Heart right ventricle (tissue), 16 donors: ENCODE measurements at places on chromosomes 5 and 9.

GRCh38 chr5:140827704-140828361, at the start of gene PCDHA6:
TSS of gene PCDHA6 (plus strand) at chr5:140827960. CDS start at chr5:140828092, 132 bp downstream.
- no peak for DNase-seq

DNA sequence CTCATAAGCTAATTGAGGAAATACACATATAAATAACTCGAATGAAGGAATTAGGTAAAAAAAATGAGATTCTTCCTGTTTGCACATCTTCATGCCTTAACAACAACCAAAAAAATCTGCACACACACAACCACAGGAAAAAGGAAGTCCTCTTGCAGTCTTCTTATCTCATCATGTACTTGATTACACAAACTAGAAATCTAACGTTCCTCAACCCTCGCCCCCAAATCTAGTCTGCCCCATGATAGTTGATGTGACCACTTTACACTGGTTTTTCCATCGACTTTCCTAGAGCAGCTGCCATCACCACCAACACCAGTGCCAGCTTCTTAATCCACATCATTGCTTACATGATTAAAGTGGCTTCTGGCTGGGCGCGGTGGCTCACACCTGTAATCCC, 31.2 kb upstream of the RNU6ATAC start:
- DNase-seq: no peak

- DNase-seq: no peak
Observed at GRCh38 chr9:76431601-76432000, 27.4 kb upstream of the GCNT1 start.

DNA sequence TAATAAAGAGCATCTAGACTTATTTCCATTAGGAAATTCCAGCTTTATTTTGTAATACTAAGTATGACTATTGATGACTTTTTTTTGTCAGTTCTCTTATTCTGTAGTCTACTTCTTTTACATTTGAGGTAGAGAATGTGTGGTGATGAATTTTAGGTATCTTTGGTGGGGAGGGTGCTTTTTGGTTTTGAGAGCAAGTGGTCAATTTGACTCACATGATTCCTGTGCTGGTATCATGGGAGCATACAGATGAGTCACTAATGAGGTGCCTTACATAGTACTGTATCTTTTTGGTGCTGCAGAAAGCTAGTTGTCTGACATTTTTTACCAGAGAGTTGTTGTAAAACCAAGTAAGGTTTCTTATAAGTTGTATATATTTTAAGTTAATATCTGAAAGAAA, 35.3 kb downstream of the ERBIN start:
- no peak for DNase-seq

DNA sequence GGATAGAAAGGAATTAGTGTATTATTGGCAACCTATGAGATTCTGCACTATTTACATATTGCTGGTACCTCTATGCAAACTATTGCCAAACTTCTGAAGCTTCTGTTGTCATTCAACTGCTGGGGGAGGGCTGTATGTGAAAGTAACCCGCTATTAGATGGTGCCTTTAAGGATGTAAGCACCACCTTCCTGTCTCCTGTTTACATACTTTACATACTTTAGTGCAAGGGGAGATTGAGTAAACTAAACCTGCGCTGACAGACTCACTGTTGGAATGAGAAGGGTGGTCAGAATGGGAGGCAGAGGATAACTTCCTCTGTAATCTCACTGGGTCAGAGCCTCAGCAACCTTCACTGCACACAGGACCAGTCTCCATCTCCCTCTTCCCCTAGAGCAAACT, 123.8 kb downstream of the NR3C1 start:
- DNase-seq: no peak

DNA sequence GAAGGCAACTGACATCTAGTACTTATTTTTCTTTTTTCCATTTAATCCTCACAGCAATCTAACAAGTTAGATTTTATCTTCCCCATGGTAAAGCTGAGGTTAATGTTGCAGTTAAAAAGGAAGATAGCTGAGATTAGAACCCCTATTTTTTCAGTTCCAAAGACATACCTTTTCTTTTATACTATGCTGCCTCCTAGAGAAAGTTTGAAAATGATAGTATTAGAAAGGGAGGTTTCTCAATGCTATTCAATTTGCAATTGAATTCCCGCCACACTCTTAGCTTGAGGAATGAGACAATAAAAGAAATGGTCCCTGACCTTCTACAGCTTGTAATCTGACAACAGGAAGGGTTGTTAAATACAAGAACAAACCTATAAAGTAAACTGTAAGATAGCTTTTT, 195.9 kb upstream of the TRIM32 start:
- no peak for DNase-seq

DNA sequence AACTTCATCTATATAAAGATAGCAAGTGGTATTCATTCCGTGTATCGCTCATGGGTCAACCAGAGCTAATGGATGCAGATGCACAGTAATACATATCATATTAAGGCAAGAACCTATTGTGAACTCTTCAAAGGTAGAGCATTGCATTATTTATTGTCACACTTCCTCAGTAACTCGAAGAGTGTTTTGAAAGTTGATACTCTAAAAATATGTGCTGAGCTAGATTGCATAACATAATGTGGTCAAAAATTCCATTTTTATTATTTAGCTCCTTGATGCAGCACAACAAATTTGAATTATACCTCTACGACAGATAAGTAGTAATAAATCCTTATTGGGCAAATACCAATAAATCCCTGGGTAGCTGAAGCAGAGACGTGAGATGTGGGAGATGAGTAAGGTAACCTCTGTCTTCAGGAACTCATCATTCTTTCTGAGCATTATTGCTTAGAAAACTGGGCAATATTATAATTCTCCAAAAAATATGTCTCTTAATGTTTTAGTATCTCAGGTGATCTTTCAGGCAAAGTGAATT, 70.3 kb downstream of the CDH18 start:
- DNase-seq: no peak

DNA sequence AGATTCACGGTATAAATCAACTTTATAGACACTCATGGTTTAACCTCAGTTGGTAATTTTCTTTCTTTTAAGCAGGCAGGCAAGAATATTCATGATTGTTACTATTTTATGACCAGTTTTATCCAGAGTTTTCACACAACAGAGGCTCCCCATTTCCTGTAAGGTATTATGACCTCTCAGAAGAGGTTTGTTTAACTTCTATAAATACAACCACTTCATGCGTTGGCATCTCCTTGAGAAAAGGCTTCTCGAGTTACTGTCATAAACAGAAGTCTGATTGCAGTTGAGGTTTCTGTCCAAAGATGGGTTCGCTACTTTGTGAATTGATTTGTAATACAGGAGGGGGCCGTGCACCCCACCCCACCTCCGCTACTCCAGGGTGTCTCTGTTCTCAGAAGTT, 55.3 kb downstream of the ENTREP1 start:
- no peak for DNase-seq

GRCh38 chr9:71685394-71685793, 82.9 kb downstream of the CEMIP2 start:
- DNase-seq: no peak

DNA sequence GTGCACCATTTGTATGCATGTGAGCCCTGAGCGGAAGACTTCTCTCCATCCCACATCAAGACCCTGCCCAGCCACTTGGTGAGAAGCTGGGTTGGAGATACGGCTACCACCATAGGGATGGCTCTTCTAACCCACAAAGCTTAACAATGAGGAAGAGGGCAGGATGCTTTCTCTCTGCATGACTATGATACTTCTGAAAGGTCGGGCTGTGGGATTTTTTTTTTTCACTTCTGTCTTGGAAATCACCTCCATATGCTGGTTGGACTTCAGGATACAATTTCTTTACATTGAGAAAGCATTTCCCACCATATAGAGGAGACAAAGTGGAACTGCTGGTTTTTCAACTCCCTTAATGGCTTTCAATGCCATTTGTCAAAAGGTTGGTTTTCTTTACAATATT, 30.5 kb downstream of the ZNF366 start:
- DNase-seq: no peak

- DNase-seq: no peak
Observed at GRCh38 chr5:171312129-171312974, 3.3 kb downstream of the TLX3 start.

DNA sequence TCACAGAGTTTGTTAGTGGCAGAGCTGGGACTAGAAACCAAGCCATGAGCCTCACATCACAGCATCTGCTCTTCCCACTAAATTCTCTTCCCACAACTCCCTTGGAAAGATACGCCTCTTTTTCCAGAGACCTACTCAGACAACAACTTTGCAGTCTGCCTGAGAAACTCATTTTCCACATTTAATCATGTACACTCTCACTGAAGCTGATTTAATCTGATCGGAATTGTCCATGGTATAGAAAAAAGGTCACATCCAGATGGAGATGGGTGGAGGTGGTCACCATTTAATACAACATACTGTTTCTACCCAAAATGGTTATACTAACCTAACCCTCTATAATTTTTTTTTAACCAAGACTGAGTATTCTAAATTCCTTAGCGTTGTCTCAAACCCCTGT, 366.2 kb downstream of the ENC1 start:
- DNase-seq: no peak

- no peak for DNase-seq
Observed at GRCh38 chr5:37272511-37272910, 23.3 kb upstream of the CPLANE1 start.

GRCh38 chr9:21961569-21961968, 32.6 kb downstream of the CDKN2A start:
- DNase-seq: no peak

GRCh38 chr5:130549884-130550561, 615.0 kb downstream of the HINT1 start:
- DNase-seq: no peak

- DNase-seq: no peak
Observed at GRCh38 chr5:165407352-165407751, 1901.9 kb downstream of the MAT2B start.

GRCh38 chr9:13165956-13166355, 113.5 kb downstream of the MPDZ start:
- DNase-seq: no peak

DNA sequence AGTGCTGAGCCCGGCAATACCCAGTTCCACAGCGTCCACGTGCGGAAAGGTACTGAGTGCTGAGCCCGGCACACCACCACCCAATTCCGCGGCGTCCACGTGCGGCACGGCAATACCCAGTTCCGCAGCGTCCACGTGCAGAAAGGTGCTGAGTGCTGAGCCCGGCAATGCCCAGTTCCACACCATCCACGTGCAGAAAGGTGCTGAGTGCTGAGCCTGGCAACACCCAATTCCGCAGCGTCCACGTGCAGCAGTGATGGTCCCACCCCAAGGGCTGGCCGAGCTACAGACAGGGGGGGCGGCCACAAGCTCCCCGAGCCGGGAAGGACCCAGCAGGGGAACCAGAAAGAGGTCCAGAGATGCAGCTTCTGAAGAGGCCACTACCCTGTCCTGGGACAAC, 20.2 kb downstream of the SLC12A7 start:
- no peak for DNase-seq

DNA sequence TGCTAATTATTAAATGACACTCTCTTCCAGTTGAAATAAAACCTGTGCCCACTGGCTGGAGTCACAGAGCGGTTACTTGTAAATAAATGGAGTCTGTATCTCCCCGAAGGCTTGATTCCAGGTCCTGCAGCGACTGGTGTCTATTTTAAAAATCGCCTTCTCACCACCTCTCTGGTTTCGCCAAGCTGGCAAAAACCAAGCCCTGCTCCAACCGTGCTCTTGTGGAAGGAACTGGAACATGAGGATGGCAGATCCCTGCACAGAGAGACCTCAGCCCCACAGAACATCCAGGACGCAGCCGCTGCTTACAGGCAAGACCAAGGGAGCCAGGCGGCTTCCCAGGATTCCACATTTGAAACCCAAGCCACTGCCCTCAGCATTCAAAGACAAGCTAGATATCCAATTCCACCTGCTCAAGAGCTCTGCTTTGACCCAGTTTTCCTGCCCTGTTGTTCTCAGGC, 15.0 kb downstream of the SEMA4D start:
- DNase-seq: no peak

- no peak for DNase-seq
Observed at GRCh38 chr5:86861512-86861911, 243.8 kb downstream of the COX7C start.

DNA sequence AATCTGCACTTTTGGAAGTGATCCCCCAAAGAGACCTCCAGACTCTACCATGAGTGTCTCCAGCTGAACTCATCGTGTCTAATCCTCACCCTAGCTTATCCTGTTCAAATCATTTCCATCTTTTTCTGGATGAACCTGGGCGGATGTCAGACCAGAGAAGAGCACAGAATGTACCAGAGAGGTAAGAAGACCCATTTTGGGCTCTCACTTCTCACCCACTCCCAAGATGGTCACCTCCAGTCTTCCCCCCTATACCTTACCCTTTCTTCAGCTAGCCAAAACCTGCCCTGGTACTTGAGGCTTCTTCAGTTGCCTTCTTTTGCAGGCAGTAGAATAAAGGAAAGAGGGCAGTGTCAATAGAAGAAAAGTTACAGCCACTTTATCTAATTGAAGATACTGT, 27.9 kb upstream of the ANXA2R start:
- no peak for DNase-seq

DNA sequence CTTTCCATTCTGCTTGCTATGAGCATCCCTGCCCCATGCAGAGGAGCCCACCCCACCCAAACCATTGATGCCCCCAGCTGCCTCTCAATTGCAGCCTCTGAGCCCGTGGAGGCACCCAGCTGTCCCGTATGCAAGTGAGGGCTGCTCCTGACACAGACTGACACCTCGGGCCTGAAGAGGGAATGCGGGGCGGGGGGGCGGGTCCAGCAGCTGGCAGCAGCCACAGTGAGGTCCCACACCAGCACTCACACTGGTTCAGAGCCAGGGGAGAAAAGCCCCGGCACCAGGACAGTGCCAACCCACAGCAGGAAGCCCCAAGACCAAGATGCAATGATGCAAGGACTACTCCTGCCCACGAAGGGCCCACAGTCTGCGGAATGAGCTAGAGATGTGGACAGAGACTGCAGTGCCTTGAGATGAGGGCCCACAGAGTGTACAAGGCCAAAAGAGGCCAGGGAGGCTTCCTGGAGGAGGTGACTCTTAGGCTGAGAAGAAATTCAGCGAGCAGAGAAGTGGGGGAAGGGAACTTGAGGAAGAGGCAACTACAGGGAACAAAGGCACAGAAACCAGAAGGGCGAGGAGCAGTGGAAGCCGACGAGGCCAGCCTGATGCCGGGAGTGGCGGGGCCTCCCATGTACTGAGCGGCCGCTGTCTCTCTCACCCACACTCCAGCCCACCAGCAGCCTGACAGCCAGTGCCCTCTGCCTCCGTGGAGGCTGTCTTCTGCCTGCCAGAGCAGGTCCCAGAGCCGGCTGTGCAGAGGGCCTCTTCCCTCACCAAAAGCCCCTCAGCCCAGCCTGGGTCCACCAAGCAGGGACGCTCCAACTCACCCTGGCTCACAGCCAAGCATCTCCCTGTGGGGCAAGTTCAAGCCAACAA, 9.2 kb downstream of the EEIG1 start:
- peak; percentile 5 for DNase-seq

- no peak for DNase-seq
Observed at GRCh38 chr5:71841107-71841506, 122.0 kb downstream of the CARTPT start.

DNA sequence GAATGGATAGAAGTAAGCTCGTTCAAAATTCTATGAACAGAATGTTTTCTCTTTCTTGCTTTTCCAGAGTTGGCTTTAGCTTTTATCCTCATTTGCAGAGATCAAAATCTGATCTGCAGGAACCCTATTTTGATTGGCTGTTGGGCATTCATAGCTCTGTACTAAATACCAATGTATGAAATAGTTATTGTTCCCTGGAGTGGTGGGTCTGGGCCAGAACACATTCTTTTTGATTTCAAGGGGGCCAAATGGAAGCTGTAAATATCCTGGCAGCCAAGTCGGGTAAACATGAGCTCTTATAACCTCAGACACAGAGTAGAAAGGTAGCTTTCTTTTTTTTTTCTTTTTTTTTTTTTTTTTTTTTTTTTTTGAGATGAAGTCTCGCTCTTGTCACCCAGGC, 241.5 kb downstream of the PDZD2 start:
- DNase-seq: no peak
